ENCODE measurements at places on chromosomes 13 and 19.
A peak's percentile ranks its signal among the peaks of the same experiment; 100 is the strongest.

DNA sequence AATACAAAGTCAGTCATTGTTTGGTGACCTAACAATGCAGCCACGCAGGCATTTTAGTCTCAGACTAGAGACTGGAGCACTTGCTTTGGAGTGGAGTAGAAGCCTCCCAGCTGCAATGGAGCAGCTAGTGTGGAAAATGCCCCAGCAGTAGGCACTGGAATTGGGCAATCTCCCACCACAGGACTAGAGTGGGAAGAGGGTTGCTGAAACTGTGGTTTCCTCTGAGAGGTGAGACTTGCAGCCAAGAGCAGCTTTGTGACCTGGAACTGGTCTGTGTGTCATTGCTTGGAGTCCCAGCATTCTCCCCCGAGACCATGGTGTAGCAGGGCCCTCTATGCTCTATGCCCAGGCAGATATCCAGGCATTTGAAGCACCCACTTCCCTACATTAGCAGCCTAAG is 556.3 kb downstream of the UQCRFS1 start:
- no peak for DNase-seq

DNA sequence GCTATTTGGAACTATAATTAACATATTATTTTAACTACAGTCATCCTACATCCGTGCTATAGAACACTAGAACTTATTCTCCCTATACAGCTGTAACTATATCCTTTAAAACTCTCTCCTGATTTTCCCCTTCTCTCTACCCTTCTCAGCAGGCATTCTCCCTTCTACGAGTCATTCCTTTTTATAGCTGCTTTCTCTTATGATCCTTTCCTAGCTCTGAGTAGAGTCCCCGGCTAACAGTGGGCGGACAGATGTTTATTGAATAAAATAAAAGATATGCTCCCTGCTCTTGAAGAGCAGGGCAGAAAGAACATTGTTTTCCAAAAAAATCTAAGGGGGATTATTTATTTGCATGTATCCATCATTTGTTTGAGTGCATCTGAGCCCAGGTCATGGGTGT is 246.5 kb upstream of the TMTC4 start:
- DNase-seq: no peak

GRCh38 chr13:61960981-61961380 is 545.3 kb upstream of the PCDH20 start:
- DNase-seq: no peak

GRCh38 chr13:42394361-42394708 is 122.4 kb downstream of the AKAP11 start:
- DNase-seq: no peak

DNA sequence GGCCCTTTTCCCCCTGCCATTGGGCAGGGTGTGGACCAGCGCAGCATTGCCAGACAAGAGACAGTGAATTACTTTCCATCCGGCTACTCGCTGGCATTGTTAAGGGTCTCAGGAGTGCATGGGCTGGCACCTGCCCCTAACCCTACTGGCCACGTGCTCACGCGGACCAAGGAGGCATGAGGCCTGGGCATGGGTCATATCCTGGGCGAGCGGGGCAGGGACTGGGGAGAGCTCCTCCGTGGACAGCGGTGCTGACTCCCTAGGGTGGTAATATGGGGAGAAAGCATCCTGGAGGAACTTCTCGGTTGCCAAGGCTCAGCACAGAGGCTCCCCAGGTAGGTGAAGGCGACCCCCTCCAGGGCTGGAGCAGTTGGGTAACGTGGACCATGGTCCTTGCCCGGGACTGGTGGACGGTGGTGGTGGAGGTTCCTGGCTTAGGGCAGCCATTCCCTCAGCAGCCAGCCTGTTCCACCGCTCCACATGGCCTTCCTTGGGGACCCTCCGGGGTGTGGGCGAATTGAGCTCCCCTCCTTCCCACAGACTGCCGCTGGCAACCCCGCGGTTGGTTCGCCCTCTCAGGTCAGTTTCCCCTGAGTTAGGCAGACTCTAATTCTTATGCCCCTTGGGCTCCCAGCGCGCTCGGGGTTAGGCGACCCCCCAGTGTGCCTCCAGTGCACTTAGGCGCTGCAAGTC is 465.1 kb downstream of the SLITRK5 start:
- DNase-seq: no peak

- peak; percentile 79 for DNase-seq
Measured at GRCh38 chr19:48329167-48329891, 4.0 kb downstream of the EMP3 start.

- DNase-seq: no peak
Measured at GRCh38 chr13:28636069-28636468, 22.9 kb upstream of the POMP start.

Data from activated effector memory CD4-positive, alpha-beta T cell treated with anti-CD3 and anti-CD28 coated beads, Interleukin-2, amount 50 U/mL, for 16 hours (primary cell).